ENCODE measurements at places on chromosomes 6 and 20.

DNA sequence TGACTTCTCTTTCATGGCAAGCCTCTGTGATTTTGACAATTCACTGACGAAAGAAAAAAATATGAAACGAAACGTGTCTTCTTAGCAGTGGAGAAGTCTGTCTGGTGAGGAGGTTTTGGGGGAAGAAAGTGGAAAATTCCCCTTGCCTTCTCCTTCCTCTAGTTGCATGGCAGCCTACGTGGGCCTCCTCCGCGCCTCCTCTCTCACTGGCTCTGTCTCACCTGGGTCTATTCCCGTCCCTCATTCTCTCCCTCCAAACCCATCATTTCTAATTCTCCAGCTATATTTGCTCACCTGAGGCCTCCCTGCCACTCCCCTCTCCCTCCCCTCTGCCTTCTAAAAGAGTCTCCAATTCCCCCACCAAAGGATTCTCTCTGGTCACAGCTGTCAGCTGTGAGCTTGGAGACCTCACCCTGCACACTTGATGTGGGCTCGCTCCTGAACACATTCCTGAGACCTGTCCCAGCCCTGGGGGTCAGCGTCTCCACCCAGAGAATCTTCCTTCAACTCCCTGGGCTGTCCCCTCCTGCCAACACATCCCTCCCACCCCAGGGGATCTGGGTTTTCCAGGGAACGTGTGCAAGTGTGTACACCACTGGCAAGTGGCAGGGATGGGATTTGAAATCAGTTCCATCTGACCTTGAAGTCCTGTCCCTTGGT, 159.6 kb upstream of the PMEPA1 start:
- no peak for DNase-seq

DNA sequence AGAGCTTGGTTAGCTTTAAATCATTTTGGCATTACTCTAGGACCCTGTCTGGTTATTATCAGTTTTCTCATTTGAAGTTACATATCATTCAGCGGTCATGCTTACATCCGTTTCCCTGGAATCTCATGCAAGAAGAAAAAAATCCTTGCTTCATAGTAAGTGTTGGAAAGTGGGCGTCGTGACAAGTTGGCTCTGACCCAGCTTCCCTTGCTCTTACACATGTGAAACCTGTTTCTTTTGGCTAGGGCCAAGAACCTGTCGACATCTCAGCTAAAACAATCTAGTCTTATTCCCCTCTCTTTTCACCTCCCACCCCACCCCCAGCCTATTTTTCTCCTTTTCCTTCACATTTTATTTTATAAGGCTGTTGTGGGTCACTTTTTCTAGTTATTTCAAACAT, 45.5 kb downstream of the ANKS1A start:
- DNase-seq, result no peak

- no peak for DNase-seq
These were observed 15.1 kb upstream of the SNX3 start for GRCh38 chr6:108275976-108276375.

DNA sequence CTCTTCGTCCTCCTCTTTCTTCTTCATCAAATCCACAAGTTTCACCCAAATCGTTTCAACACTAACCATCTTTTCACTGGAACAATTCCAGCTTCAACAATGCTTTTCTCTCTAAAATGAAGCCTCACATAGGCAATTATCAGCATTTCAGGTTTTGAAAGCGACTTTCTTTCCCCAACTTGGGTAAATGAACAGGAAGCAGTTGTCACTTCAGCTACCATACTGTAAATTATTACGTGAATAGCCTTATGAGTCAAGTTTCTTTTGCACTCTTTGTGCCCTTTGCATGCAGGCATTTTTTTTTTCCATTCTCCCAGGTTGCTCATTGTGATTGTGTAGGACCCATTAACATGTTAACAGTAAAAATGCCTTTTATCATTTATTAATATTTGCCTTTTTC, 121.7 kb upstream of the BTBD3 start:
- DNase-seq, result no peak

- no peak for DNase-seq
These were observed 1.4 kb downstream of the IL22RA2 start for GRCh38 chr6:137171824-137172733.

DNA sequence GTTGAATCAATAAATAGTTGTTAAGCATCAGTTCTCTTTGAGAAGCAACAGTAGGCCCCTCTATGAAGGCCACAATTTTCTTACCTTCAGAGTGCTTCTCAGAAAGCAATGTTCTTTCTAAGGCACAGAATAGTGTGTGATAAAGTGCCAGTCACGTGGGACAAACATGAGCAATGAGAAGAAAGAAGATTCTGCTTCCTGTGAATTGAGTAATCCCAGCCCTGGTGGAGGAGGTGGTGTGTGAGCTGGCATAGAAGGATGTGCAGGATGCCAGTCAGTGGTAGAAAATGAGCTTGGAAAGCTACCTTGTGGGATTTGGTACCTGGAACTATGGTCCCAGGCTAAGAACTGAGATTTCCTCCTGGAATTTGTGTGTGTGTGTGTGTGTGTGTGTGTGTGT, 21.7 kb downstream of the KIZ start:
- no peak for DNase-seq

GRCh38 chr20:18009116-18009515, 40.3 kb downstream of the MGME1 start:
- no peak for DNase-seq

- DNase-seq, result no peak
These were observed 28.7 kb upstream of the PHACTR3 start for GRCh38 chr20:59575653-59576052.

DNA sequence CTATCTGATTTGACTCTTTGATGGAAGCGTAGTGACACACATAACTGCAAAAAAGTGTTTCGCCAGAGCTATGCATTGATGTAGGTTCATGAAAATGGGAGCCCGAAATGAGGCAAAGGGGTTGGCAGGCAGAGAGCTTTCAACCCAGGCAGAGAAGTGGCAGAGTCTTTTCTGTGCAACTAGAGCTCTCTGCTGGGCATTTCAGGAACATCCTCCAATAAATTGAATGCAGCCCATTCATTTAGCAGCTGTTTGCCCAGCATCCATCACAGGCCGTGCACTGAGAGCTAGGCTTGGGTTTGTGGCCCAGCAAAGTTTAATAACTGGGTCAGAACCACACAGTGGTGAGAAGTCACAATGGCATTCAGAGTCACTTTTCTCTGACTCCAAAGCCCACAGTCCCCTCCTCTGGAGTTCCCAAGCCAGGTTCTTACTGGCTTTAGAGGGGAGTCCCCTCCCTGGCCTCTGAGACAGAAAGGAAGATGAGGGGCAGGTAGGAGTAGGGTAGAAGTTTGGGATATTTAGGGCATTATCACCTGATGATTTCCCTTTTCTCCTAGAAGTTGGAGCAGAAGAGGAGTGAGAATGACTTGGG, 31.8 kb upstream of the ELMO2 start:
- peak; percentile 23 for DNase-seq

DNA sequence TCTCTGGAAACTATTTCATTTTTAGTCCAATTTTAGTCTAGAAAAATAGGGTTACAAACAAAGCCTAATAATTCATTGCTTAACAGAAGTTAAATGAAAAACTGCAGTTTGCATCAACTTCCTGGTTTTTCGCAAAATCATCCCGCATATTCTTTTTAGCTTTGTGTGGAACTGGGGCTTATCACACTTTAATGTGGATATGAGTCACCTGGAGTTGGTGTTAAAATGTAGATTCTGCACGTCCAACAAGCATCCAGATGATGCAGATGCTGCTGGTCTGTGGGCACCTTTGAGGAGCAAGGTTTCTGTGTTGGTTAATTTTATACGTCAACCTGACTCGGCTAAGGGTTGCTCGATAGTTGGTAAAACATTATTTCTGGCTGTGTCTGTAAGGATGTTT, 126.1 kb downstream of the PLCB4 start:
- no peak for DNase-seq

- no peak for DNase-seq
These were observed 1053.4 kb upstream of the CITED2 start for GRCh38 chr6:140427842-140428241.

- DNase-seq, result no peak
These were observed 80.1 kb downstream of the LYRM4 start for GRCh38 chr6:5180636-5181035.

- no peak for DNase-seq
These were observed 37.0 kb downstream of the PRDM1 start for GRCh38 chr6:106122938-106123656.

DNA sequence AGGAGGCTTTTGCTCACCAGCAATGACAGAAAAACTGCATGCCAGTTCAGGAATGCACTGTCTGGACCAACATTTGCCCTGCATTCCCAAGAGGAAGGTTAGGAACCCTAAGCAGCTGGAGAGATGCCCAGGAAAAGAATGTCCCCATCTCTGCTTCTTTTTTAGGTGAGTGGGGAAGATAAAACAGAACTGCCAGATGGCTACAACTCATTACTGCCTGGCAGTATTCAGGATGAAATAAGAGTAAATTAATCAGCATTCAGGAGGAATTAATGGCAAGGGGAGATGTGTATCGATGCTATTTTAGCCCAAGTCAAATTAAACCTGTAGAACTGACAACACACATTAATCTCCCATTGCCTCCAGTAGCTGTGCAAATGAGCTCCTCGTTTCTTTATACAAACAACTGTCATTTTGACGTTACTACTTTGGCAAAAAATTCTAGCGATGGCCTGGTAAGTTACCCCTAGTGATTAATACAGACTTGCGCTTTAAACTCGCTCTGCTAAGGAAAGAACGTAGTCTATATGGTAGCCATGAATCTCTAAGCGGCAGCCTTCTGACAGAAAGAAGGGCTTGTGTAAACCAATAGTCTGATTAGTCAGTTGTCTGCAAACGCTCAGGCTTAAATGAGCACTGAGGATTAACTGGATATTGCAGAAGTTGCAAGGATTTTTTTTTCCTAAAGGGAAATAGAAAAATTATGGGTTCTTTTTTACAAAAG, 16.7 kb upstream of the SMLR1 start:
- DNase-seq, result no peak

DNA sequence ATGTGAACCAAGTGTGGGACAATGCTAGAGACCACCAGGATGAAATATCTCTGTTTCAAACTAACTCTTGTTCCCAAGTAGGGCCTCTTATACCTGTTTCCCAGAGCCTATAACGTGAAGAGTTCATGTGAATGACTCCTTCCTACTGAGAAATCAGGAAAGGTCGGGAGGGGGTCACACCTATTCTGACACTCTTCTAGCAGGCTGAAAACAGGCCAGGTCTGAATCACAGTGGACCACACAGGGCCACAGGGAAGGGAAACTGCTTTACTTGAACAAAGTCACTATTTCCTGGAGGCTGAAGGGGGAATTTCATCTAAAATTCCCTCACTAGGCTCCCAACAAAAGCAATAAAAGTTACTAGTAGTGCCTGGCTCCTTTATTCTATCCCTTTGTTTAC, 88.4 kb upstream of the BMP2 start:
- no peak for DNase-seq

DNA sequence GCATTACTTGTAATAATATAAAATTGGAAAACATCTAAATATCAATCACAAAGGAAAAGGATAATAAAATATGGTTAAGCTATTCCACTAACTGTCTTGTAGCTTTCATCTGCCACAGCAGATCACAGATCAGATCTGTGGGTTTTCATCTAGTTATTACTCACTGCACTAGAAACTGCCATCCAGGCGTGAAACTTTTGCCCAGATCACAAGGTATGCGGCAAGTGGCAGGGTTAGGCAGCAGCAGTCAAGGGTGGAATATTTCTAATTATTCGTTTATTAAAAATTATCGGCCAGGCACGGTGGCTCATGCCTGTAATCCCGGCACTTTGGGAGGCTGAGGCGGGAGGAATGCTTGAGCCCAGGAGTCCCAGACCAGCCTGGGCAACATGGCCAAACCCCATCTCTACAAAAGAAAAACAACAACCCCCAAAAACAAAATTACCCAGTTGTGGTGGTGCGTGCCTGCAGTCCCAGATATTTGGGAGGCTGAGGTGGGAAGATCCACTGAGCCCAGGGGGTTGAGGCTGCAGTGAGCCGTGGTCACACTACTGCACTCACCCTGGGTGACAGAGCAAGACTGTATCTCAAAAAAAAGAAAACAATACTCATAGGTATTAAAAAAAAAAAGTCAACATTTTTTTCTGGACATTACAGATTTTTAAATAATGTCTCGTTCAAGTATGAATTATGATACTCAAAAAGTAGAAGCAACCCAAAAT, 32.1 kb downstream of the BEND3 start:
- DNase-seq, result no peak

- DNase-seq, result no peak
These were observed 5.2 kb downstream of the HFE start for GRCh38 chr6:26092443-26092842.

DNA sequence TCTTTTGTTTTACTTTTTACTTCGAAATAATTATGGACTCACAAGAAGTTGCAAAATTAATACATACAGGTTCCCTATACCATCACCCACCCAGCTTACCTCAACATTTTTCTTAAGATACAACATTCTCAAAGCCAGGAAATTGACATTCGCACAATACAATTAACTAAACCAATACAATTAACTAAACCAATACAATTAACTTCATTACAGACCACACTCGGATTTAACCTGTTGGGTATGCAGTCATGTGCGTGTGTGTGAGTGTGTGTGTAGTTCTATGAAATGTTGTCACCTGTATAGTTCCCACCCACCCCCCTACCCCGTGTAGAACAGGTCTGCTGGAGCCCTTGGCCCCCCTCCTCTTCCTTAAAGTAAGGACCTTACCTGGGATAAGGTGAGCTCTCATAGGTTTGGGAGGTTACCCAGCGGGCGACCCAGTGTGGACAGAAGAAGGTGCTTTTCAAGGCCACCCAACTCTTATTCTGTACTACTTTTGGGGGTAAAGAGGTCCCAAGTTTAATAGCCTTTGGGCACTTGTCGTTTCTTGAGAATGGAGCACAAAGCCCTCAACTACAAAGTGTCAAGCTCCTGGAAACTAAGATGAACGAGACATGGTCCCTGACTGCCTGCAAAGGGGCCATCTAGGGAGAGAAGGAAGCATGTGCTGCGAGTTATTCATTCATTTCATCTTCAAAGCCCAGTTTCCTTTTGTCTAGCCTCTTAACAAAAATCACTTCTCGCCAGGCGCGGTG, 544 bp upstream of the STK38 start:
- DNase-seq, result no peak

GRCh38 chr6:91276315-91276714, 689.4 kb upstream of the MAP3K7 start:
- no peak for DNase-seq

DNA sequence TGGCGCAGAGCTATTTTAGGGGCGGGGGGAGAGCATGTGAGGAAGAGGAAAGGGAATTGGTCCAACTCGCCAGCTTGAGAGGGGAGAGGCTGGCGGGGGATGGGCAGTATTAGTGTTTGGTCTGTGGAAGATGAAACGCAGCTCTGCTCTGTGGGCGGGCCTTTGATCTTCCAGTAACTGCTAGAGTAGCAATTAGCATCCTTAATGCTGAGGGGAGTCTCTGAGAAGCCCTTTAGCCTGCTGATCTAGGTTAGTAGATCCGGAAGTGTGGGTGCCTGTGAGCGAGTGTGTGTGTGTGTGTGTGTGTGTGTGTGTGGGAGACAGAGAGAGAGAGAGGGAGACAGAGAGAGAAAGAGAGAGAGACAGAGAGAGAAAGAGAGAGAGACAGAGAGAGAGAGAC, 117.2 kb upstream of the BACH2 start:
- DNase-seq, result peak; percentile 22

DNA sequence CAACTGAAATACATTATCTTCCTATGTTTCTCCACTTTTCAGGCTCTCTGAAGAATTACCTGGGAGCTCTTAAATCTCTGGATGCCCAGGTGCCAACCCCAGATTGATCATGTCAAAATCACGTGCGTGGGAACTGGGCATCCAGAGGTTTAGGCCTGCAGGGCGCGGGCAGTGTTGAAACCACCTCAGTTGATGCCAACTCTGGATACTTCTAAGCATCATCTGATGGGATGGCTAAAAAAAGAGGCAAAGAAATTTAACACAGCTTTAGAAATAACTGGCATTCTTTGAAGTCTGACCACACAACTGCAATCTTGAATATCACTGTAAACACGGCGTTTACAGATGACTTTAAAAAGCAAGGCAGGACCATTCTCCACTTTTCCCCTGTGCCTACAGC, 41.9 kb downstream of the PTGIS start:
- DNase-seq, result no peak

All from NCI-H1092 (cell line).